ENCODE measurements at places on chromosomes 13 and 19.

DNA sequence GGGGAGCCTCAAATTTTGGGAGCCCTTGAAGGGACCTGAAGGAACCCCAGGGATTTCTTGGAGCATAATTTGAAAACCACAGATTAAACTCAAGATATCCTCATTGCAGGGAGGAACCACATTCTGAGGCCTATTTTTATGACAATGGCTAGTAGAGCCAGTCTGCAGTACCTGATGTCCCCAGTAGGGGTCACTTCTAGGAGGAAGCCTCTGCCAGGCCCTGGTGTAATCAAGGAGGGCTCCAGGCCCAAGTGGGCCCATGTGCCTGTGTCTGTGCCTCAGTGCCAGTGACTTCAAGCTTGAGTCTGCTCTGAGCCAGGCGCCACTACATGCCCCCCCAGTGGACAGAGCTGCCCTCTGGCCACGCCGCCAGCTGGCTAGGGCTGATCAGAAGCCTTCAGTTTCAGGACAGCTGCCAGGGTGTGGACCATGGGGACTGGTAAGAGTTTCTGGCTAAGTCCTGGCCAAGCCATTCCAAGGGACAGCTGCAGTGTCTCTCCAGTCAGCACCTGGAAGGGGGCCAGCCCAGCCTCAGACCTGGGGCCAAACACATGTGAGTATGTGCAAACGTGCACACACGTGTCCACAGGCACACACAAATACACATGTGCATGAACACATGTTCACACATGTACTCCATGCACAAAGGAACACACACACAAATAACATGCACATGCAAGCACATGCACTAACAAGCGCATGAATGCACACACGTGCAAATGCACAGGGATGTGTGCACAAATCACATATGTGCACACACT is 20.5 kb upstream of the SLC7A10 start:
- H3K27me3 ChIP-seq = peaks cover 8% of the 10 kb centered on the region
- no peaks in the 10 kb centered on the region for H3K36me3 ChIP-seq
- H3K4me1 ChIP-seq = peaks cover 2% of the 10 kb centered on the region
- H3K27ac ChIP-seq = no peak overlapping the region
- DNase-seq = no peak
- H3K4me3 ChIP-seq = no peak overlapping the region

DNA sequence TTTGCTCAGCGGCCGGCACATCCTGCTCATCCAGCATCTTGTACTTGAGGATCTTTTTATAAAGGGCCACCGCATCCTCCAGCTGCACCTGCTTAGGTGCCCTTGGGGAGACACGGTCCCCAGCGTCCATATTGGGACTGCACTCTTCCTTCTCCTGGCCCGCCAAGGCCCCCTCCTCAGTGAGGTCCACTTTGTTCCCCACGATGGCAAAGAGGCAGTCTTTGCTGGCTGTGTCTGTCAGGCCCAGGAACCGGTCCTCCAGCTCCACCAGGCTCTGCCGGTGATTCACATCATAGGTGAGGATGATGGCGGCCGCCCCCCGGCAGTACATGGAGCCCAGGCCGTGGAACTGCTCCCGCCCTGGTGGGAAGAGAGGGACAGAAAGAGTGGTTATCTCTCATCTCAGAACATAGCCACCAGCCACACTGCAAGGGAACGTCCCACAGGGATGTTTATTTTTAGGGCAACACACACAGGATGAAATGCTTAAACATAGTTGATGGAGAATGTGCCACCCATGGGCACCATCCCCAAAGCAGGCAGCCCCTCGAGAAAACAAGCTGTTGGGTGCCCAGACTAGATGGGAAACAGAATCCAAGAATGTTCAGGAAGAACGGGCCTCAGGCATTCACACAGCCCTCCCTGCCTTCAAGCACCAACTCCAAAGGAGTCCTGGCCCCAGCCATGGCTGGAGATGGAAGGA is 37.5 kb downstream of the RAB20 start:
- H3K27ac ChIP-seq = no peak overlapping the region
- peaks cover 26% of the 10 kb centered on the region for H3K4me1 ChIP-seq
- peaks cover 27% of the 10 kb centered on the region for H3K36me3 ChIP-seq

GRCh38 chr19:5023128-5023571 is 54.2 kb downstream of the KDM4B start:
- H3K27me3 ChIP-seq = no peaks in the 10 kb centered on the region
- H3K27ac ChIP-seq = no peak overlapping the region
- no peak overlapping the region for H3K4me3 ChIP-seq
- H3K36me3 ChIP-seq = peaks cover 4% of the 10 kb centered on the region

- H3K4me1 ChIP-seq = peaks cover 37% of the 10 kb centered on the region
- peaks cover 17% of the 10 kb centered on the region for H3K36me3 ChIP-seq
- H3K27ac ChIP-seq = peak within 1 kb of the TSS; percentile 92
- H3K4me3 ChIP-seq = peak within 1 kb of the TSS; percentile 88
Measured at GRCh38 chr19:1248139-1248785, at the start of gene MIDN. TSS of gene MIDN (plus strand) at chr19:1248583. CDS start at chr19:1250297, 1,714 bp downstream.

GRCh38 chr13:94712812-94713560 is 641 bp upstream of the SOX21 start:
- peaks cover 22% of the 10 kb centered on the region for H3K4me1 ChIP-seq
- no peaks in the 10 kb centered on the region for H3K36me3 ChIP-seq
- peak overlapping the region; percentile 9 for H3K27ac ChIP-seq
- DNase-seq = peak; percentile 4

Data from stimulated activated naive B cell treated with anti-CD40 and anti-IgM and Interleukin-4, amounts not matched to agents 10 μg/mL and 1 μg/mL and 100 μg/mL, for 72 hours (primary cell).